ENCODE measurements at places on chromosomes 1 and 21. TPM values are rescaled to one million over a fixed set of nuclear protein-coding genes. Genes with fewer than 3 reads are reported as not detected.
A peak's percentile ranks its signal among the peaks of the same experiment; 100 is the strongest.

GRCh38 chr21:33647587-33647986 lies 5.3 kb downstream of the ITSN1 start:
- DNase-seq, result no peak

DNA sequence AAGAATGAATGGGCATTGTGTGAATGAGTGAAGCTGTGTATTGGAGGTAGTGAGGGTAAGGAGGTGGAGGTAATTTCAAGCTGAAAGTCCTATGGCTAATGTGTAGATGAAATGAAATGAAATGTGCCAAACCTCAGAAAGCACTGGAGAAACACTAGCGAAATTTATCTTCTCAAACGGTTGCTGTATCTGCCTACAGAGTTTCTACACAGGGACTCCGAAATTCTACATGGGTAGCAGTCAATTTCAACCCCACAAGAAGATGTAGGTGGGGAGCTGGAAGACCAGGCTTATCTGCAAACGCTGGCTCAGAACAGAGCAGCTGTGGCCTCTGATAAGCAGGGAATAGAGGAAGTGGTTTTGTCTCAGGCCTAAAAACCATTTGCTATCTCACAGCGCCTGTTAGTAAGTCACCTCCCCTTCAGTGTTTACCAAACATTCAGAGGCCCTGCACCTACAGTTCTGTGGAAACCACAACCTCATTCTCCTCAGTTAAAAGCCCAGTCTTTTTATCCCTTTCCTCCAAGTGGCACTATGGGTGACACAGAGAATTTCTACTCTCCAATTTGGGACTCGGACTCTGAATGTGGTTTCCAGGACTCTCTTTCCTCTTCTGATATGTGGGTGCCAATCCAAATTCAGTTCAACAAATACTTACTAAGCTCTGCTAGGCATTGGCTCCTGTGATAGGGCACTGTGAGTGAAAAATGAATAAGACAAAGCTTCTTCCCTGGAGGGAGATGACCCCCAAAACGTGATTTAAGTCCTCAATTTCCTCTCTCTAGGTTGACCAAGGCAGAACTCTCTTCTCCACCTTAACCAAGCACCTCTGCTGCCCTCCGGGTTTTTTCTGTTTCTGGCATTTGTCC lies 17.2 kb upstream of the SLAMF6 start:
- DNase-seq, result no peak

GRCh38 chr1:42742617-42743316 lies 2.7 kb upstream of the CLDN19 start:
- no peak for DNase-seq

- DNase-seq, result no peak
Measured at GRCh38 chr1:61138921-61139774, 56.8 kb downstream of the NFIA start.

- no peak for DNase-seq
Measured at GRCh38 chr1:167145965-167146364, 52.1 kb downstream of the STYXL2 start.

- no peak for DNase-seq
Measured at GRCh38 chr1:198175423-198176170, 18.8 kb downstream of the NEK7 start.

GRCh38 chr1:159598196-159598595 lies 10.6 kb downstream of the APCS start:
- peak; percentile 53 for DNase-seq

DNA sequence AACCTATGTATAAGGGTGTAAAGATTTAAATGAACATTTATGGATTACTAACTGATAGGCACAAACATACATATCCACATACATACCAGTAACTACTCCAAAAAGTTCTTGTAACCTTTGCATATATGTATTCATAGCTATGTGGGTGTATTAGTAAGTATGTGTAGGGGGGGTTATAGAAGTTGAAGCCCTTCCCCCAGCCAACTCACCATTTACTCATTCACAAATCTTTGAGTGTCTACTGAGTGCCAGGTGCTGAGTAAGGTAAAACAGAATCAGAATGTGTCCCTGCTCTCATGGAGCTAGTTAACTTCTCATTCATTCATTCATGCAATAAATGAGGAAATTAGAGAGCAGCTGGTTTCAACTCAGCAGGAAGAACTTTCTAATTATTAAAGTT lies 1.3 kb downstream of the C1orf146 start:
- DNase-seq, result no peak

DNA sequence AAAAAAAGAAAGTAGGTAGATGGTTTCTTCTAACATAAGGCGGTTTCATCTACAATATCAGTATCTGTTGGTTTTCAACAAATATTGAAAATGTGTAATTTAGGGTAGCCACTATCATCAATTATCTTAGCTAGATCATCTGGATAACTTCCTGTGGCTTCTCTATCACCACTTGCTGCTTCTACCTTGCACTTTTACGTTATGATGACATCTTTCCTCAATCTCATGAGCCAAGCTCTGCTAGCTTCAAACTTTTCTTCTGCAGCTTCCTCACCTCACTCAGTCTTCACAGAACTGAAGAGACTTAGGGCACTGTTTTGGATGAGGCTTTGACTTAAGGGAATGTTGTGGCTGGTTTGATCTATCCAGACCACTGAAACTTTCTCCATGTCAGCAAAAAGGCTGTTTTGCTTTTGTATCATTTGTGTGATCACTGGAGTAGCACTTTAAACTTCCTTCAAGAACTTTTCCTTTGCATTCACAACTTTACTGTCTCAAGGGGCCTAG lies 144.9 kb upstream of the HP1BP3 start:
- no peak for DNase-seq

- DNase-seq, result no peak
Measured at GRCh38 chr1:58966917-58967740, 183.3 kb upstream of the JUN start.

GRCh38 chr1:247441606-247442005 lies 16.3 kb downstream of the OR2B11 start:
- DNase-seq, result no peak

- DNase-seq, result no peak
Measured at GRCh38 chr1:27659497-27660299, 12.3 kb downstream of the IFI6 start.

- DNase-seq, result no peak
Measured at GRCh38 chr1:240844486-240844885, 232.5 kb upstream of the GREM2 start.

Gene CR1
- not detected for polyA plus RNA-seq
